Stomach (tissue), 19 donors: ENCODE measurements at places on chromosomes 1 and 21. TPM values are rescaled to one million over a fixed set of nuclear protein-coding genes. Genes with fewer than 3 reads are reported as not detected.

DNA sequence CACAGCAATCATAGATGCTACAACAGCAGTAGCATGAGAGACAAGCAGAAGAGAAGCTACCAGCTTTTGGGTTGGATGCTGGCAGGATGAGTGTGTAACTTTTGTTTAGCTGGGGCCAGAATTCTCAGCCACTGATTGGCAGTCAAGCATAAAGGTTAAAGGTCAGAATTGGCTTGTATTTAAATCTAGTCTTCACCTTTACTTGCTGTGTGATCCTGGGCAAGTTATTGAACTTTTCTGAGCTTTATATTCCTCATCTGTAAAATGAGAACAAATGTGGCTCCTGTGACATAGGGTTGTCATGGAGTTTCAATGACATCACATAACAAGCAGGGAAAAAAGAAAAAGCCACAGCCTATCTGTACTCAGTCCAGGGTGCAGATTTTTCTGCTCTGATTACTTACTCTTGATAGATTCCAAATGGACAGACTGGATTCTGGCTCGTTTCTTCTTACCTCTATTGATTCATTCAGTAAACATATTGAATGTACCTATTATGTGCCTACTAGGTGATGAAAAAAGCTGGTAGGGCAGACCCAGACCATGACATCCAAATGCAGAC, 2.8 kb upstream of the AZIN2 start:
- H3K4me3 ChIP-seq: no peak overlapping the region
- no peak for DNase-seq
- no peak overlapping the region for H3K27ac ChIP-seq
- H3K27me3 ChIP-seq: no peaks in the 10 kb centered on the region
- H3K36me3 ChIP-seq: no peaks in the 10 kb centered on the region

DNA sequence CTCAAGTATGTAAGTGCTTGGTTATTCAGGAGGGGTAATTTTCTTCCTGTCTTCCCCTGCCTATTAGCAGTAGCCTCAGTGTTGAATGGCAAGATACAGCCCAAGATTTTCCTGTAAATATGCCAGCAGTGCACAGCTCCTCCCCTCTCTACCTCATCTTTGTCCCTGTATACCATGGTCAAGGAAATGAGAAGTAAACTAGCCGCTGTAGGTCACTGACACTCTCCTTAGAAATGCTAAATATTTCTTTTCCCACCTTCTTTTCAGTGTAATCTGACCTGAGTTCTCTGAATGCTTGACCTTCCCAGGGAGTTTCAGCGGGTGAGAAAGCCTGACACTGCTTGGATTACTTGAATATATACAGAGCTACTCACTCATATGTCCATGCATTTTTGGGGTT, 84.1 kb upstream of the ZNF326 start:
- H3K4me3 ChIP-seq: no peak overlapping the region
- H3K27ac ChIP-seq: no peak overlapping the region
- H3K36me3 ChIP-seq: no peaks in the 10 kb centered on the region
- no peaks in the 10 kb centered on the region for H3K27me3 ChIP-seq

- no peak for DNase-seq
- no peaks in the 10 kb centered on the region for H3K27me3 ChIP-seq
- H3K27ac ChIP-seq: no peak overlapping the region
- peaks cover 25% of the 10 kb centered on the region for H3K36me3 ChIP-seq
- no peak overlapping the region for H3K4me3 ChIP-seq
- no peaks in the 10 kb centered on the region for H3K4me1 ChIP-seq
These were observed 170.0 kb upstream of the L1TD1 start for GRCh38 chr1:62024690-62025089.

DNA sequence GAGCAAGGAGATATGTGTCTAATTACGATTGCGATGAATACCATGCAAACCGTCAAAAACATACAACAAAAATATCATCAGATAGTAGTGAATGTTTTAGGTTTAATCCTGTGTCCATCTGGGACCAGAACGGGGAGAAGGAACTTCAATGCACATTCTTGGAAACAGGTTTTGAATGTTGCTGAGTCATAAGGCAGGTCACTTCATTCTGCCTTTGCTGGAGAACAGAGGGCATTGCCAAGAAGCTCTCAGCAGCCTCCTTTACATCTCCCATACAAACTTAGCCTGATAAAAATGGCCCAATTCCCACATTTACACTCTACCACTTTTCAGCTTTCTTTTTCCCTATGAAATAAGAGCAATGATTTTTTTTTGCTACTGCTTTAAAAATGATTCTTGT, 78.0 kb upstream of the KCNJ6 start:
- H3K27me3 ChIP-seq: no peaks in the 10 kb centered on the region
- H3K4me3 ChIP-seq: no peak overlapping the region
- H3K4me1 ChIP-seq: no peaks in the 10 kb centered on the region
- H3K36me3 ChIP-seq: no peaks in the 10 kb centered on the region
- no peak overlapping the region for H3K27ac ChIP-seq
- DNase-seq: no peak

Gene GJA9
- total RNA-seq: 0.73 TPM

Gene ZNF695
- total RNA-seq: not detected

DNA sequence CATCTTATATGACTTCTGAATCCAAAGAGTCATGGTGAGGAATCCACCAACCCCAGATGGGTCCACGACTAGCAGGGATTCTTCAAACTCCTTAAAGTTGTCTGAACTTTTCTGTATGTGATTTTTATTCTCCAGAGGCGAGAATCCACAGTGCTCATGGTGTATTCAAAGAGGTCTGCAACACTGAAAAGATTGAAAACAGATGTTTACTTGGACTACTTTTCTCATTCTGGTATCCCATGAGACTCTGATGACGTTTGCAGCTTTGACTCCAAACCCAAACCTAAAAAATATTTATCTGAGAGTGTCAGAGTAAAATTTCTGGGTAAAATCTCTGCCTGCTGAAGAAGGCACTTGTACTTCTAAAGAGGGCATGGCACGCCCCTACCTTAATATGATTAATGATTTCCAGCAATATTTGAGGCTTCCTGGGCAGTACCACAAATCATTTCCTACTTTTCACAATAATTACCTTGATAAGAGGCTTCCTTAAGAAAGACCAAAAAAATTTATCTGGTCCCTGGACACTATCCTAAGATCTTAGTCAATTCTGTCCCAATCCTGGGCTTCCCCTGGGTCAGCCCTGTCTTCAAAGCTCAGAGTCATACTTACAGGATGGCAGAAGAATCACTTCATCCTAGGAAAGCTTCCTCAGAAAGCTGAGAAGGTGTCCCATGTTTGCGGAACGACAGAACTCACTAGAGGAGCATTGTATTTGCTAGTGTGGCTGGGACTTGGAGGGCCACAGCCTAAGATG, 76.5 kb upstream of the MAP10 start:
- peak; percentile 44 for DNase-seq
- no peak overlapping the region for H3K4me3 ChIP-seq
- H3K27me3 ChIP-seq: no peaks in the 10 kb centered on the region
- no peak overlapping the region for H3K27ac ChIP-seq
